ENCODE measurements at places on chromosomes 2 and 18. TPM values are rescaled to one million over a fixed set of nuclear protein-coding genes. Genes with fewer than 3 reads are reported as not detected.

The PLEKHA3 gene
- 2.0 TPM for total RNA-seq

The ATP8B1 gene
- 8.9 TPM for total RNA-seq

The PFN4 gene
- 2.0 TPM for total RNA-seq

The CXCR1 gene
- total RNA-seq, result not detected

The SERPINB12 gene
- not detected for total RNA-seq

The TMEM131 gene
- total RNA-seq, result 10.4 TPM

The VIL1 gene
- not detected for total RNA-seq

The STARD6 gene
- total RNA-seq, result 0.35 TPM

The CHRND gene
- total RNA-seq, result not detected

The LYPD6B gene
- total RNA-seq, result not detected

The CIB4 gene
- total RNA-seq, result not detected

The EFR3B gene
- total RNA-seq, result 0.18 TPM

The CCDC141 gene
- total RNA-seq, result not detected

The ABCG5 gene
- total RNA-seq, result not detected

The SPP2 gene
- not detected for total RNA-seq

The PRSS56 gene
- total RNA-seq, result not detected

The MPP4 gene
- total RNA-seq, result 3.4 TPM

The SEPTIN2 gene
- 280 TPM for total RNA-seq

The CROCC2 gene
- total RNA-seq, result 0.35 TPM

The CYTIP gene
- not detected for total RNA-seq

The PTPRN gene
- total RNA-seq, result 1.2 TPM

The RHOB gene
- 174 TPM for total RNA-seq

The NT5DC4 gene
- total RNA-seq, result not detected

The DYSF gene
- 0.58 TPM for total RNA-seq

The PPIG gene
- 20.6 TPM for total RNA-seq

The DARS1 gene
- total RNA-seq, result 93.6 TPM

The C2orf66 gene
- not detected for total RNA-seq

Data from myometrial cell (primary cell).